ENCODE measurements at places on chromosomes 12 and 14. TPM values are rescaled to one million over a fixed set of nuclear protein-coding genes. Genes with fewer than 3 reads are reported as not detected.

Gene A2M
- 0.99 TPM for total RNA-seq

GRCh38 chr12:92719674-92720073, 16.9 kb downstream of the PLEKHG7 start:
- peak; percentile 71 for DNase-seq

DNA sequence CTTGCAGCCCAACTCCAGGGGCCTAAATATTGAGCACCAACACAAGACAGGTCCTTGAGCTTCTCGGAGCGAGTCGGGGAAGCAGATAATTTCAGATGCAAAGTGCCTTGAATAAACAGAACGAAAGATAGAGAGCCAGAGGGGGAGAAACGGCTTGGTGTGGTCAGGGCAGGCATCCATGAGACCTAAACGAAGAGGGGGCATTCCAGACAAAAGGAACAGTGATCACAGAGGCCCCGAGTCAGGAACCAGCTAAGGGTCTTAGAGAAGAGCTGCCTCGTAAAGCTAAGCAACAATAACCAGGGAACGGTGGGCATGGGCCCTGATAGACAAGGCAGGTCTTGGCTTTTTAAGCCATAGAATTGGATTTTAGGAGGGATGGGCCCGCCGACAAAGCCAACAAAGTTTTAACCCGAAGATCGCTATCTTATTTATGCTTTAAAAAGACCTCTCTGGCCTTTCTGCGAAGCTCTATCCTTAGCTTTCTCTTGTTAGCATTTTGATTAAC, 421 bp upstream of the ACADS start:
- no peak for DNase-seq

GRCh38 chr14:70257526-70257925, 68.8 kb upstream of the SLC8A3 start:
- DNase-seq: peak; percentile 31
